ENCODE measurements at places on chromosomes 7 and 10. TPM values are rescaled to one million over a fixed set of nuclear protein-coding genes. Genes with fewer than 3 reads are reported as not detected.

Gene PLA2G12B
- not detected for total RNA-seq

GRCh38 chr7:82534684-82535083 is 91.1 kb upstream of the CACNA2D1 start:
- DNase-seq, result no peak

Gene SPAM1
- 0.79 TPM for total RNA-seq

- no peak for DNase-seq
Measured at GRCh38 chr7:148472406-148472805, 118.2 kb upstream of the C7orf33 start.

- DNase-seq, result peak; percentile 16
Measured at GRCh38 chr7:66088861-66089838, 13.5 kb downstream of the ASL start.

Gene GPC2
- total RNA-seq, result 0.34 TPM

GRCh38 chr7:48289656-48290055 is 118.4 kb downstream of the ABCA13 start:
- no peak for DNase-seq

Gene ADCK2
- 11.3 TPM for total RNA-seq

- no peak for DNase-seq
Measured at GRCh38 chr10:52617346-52617745, 155.2 kb downstream of the MBL2 start.

- DNase-seq, result no peak
Measured at GRCh38 chr7:2851497-2851896, 7.4 kb upstream of the GNA12 start.

Gene CLCN1
- 2.9 TPM for total RNA-seq

- no peak for DNase-seq
Measured at GRCh38 chr7:84251277-84251781, 56.7 kb upstream of the SEMA3A start.
